ENCODE measurements at places on chromosomes 2 and 18.

DNA sequence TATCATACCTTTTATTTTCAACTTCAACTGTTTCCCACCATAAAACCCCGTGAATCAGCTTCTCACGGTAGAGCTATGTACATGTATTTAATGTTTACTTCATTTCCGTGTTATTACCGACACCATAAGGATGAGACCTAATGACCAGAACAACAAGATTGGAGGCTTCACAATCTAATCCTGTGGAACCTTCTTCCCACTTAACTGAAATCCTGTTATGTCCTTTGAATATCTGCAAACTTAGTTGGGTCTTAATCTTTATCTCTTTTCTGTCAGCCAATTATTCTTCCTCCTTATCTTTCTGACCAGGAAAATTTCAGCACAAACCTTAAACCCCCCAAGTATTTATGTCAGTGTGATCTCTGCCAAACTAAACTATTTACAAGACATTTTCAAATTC is 214.4 kb downstream of the TMX3 start:
- no peak for DNase-seq

GRCh38 chr2:1744446-1745170 is at the start of gene PXDN:
Gene PXDN, minus strand, starts transcription at chr2:1744515. Its CDS starts 60 bp downstream, at chr2:1744455.
- no peak for DNase-seq

- DNase-seq, result no peak
Measured at GRCh38 chr2:24489465-24490180, 1.4 kb upstream of the NCOA1 start.

GRCh38 chr2:128752691-128753263 is 434.1 kb upstream of the HS6ST1 start:
- DNase-seq, result no peak

DNA sequence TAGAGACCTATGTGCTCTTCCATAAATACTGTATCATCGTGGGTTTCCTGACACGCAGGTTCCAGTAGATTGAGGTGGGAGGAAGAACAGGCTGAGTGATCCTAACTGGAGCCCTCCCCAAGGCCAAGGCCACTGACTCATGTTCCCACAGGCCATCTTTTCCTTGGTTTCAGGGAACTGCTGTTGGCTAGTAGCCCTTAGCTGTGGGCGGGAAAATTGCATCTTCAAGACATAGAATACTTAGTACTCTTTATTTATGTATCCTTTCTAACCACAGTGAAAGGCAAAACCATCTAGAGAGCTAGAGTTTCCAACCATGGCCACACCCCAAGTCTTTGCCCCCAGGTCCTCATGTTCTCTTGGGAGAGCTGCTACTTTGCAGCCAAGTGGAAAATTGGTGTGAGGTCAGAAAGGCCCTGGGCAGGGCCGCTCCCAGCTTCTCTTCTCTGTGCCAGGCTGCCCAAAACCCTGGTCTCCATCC is 55.9 kb downstream of the COPS8 start:
- no peak for DNase-seq

DNA sequence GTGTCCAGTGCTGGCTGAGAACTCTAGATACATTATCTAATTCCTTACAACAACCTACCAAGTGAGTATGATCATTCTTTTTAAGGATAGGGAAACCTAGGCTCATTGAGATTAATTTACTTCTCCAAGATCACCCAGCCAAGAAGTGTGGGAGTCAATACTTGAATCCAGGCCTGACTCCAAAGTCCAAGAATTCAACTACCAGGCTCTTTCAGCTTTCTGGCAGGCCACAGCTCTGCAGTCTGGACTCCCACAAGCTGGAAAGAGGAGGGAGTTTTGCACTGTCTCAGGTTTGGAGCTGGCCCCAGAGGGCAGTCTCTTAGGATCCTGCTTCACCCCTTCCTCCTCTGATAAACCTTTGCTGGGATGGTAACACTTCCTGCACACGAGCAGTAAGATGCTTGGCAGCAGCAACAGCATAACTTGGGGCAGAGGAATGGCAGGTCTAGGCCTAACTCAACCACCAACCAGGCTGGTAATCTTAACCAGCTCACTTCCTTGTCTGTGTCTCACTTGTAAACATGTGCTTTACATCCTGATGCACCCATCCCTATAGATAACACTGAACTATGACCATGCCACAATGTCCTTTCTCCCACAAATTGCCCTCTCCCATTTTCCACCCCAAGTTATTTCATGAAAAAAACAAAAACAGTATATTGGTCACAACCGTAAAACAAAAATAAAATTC is 111.1 kb upstream of the ACAA2 start:
- no peak for DNase-seq

GRCh38 chr18:31489311-31489710 is 8.7 kb upstream of the DSG2 start:
- no peak for DNase-seq

DNA sequence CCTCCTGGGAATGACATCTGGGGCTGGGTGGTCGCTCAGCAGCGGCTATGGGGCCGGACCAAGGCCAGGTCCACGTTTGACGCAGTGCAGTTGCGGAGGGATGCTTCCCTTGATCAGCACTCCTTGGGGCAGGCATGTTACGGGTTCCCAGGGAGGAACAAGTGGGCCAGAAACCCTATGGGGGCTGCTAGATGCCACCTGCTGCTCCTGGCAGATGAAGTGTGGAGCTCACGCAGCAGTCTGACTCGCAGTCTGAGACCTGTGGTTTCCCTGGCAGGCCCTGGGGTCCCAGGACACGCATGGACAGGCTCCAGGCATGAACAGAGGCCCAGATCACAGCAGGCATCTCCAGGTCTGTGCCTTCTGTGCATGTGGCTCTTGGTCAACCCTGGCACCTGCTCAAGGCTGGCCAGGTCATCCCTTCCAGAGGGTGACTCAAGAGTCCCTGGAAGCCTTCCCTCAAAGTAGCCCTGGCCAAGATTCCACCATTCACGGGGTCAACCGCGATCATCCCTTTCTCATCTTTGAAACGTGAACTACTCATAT is 20.0 kb downstream of the KCNF1 start:
- DNase-seq, result no peak

DNA sequence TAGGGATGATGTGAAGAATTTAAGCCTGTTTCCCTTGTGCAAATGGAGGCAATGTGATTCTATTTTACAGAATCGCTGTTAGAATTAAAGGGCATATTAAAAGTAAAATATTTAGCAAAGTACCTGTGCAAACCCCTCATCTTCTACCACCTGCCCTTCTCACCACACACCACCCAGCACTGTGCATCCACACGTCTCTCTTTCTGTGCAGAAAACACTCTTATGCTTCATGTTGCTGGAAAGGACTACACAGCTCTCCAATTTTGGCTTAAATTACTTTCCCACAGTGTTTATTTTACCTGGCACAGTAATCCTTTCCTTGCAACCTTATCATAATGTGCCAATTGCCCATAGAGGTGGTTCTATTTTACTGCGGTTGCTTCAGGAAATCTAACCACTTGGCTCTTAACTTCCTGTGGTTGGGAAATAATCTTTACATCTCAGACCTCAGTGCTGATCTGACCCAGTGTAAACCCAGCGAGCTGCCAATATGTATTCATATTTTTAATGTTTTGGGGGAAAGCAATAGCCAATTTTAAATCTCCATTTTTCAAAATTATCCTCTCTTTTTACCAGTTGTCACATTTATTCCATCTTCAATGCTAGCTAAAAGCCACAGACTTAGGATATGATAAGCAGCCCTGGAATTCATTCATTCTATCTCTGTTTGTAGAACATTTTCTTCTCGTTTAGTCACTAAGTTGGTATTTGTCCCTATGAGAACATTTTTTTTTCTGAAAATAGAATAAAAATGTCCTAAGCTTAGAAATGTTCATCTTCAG is 250.9 kb downstream of the DSEL start:
- no peak for DNase-seq

GRCh38 chr18:35183886-35184285 is 56.9 kb upstream of the ZNF397 start:
- DNase-seq, result no peak

- DNase-seq, result no peak
Measured at GRCh38 chr2:191574232-191574631, 103.7 kb upstream of the NABP1 start.

DNA sequence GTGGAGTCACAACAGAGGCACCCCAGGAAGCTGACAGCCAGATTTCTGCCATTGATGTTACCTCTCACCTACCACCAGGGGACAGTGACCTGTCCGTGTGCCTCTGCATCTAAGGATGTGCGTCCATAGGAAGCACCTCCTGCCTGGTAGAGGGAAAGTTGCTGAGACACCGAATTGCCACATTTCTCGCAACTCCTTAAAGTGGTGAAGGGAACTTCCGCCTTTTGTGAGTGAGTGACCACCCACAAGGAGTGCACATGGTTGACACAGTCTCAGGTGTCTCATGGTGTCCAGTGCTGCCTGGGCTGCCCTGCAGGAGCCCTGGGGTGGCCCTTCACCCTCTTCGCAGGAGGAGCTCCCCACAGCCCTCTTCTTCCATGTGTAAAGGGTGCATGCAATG is 201.8 kb downstream of the GBX2 start:
- DNase-seq, result no peak

DNA sequence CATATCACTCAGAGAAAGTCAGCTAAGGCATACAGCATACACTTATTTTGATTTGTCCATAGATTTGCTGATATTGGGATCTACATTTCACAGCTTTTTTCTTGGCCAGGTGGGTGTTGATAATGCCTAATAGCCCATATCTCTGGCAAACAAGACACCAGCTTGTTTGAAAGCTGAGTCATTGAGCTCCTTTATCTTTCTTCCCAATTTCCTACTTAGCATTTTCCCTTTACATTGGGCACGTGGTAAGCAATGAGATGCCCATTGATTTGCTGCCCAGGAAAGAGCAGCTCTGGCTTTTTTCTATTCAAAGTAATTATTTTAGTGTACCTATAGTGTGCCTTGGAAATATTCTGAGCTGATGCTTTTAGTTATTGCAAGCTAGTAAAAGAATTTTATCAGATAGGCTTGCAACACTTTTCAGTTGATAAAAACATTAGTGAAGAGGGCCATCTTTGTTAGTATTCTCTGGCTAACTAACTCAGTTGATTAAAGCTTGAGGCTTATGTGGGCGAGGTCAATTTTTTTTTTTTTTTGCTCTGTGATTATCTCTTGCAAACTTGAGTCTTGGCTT is 79.6 kb downstream of the OSBPL6 start:
- DNase-seq, result no peak

DNA sequence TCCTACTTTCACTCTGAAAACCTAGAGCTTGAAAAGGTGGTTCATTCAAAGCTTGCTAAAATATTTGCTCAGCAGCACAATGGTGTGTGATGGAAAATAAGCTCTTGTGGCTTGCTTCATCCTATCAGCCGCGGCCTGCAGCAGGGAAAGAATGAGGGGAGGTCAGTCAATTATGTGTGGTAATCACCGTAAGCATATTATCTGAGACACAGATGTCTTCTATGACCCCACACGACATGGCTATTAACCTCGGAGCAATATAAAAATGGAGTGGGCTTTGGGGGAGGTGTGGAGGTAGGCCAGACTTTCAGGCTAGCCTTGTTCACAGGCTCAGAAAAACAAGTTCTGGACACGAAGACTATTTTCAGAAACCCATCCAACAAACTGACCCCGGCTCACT is 98.4 kb upstream of the SIX3 start:
- no peak for DNase-seq

DNA sequence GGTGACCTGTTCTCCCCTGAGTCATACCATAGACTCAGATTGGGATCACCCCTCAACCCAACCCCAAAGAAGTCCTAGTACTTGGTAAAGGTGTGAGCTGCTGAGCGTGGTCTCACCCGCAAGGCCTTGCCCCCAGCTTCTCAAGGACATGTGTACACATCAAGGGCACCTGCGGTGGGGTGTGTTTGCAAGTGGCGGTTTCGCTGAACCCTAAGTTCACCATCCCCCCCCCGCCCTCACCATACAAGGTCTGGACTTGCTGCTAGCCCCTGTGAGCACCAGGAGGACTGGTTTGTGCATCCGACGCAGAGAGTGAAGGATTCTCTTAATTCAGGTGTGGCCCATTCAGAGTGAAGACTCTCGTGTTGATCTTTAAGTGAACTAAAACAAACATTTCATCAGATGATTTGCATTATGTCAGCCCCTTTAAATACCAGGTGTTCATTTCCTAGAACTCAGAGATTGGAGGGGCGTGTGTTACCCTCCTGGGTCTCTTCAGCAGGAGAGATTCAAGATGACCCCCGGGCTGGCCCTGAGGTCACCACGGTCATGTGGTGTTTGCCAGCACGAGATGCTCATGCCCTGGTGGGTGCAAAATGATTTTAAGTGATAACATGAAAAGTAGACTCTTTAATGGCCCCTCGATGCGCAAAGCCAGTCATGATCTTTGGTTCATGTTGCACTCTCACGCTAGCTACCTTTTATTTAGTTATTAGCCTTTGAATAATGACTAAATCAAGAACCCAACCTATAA is 27.8 kb downstream of the MTERF4 start:
- no peak for DNase-seq

DNA sequence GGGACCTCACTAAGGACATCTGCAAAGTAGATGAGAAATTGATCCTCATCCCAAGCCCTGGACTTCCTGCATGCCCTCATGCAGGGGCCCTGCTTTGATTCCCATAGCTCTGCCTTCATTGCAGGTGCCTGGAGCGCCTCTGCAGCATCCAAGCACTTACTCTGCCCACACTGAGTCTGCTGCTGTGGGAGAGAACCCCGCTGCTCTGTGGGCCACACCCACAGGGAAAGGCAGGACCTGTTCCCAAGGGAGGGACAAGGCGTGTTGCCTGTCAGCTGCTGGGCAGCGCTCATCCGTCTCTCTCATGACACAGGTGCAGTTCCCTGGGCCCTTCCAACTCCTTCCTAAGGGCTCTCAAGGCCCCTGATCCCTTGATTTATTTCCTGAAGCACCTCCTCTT is 266.8 kb upstream of the SMIM21 start:
- DNase-seq, result no peak

- no peak for DNase-seq
Measured at GRCh38 chr2:23900541-23901322, 26.2 kb downstream of the ATAD2B start.

GRCh38 chr2:27431395-27431794 is 3.0 kb downstream of the NRBP1 start:
- DNase-seq, result no peak

GRCh38 chr18:37575646-37576045 is 10.0 kb upstream of the CELF4 start:
- DNase-seq, result no peak

- DNase-seq, result no peak
Measured at GRCh38 chr2:64711252-64711800, 57.6 kb upstream of the SERTAD2 start.

GRCh38 chr18:65852273-65852672 is 101.5 kb downstream of the CDH7 start:
- no peak for DNase-seq

- peak; percentile 25 for DNase-seq
Measured at GRCh38 chr2:240567872-240568677, at the start of gene RNPEPL1. Gene RNPEPL1, plus strand, starts transcription at chr2:240568484. Its CDS starts 103 bp downstream, at chr2:240568587.

- DNase-seq, result no peak
Measured at GRCh38 chr2:204425821-204426220, 119.5 kb upstream of the PARD3B start.

GRCh38 chr2:161063157-161063945 is 96.9 kb upstream of the TANK start:
- DNase-seq, result peak; percentile 28

DNA sequence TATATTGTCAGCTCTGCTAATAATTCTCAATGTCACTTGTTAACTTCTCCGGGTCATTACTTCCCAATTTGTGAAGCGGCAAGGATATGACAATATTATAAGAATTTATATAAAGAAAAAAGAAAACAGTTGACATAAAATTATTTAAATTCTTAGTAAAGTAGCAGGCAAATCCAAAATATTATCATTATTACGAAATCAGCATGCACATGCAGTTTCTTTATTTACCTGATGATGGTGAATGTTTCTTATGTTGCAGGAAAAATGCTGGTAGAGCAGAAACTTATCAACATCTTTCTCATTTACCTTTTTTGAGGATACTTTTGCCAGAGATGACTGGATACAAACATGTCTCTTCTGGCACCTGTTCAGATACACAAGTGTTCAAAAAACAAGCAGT is 38.1 kb downstream of the SRBD1 start:
- DNase-seq, result no peak
